ENCODE measurements at places on chromosomes 1 and 21. TPM values are rescaled to one million over a fixed set of nuclear protein-coding genes. Genes with fewer than 3 reads are reported as not detected.

Gene MT1HL1
- not detected for total RNA-seq

Gene S100A1
- not detected for total RNA-seq

Gene ARHGAP29
- not detected for total RNA-seq

Gene ROR1
- total RNA-seq = 2.5 TPM

Gene BRINP2
- not detected for total RNA-seq

Gene FCRL2
- total RNA-seq = 6.6 TPM

Gene FMO2
- not detected for total RNA-seq

Gene ALDH4A1
- 6.2 TPM for total RNA-seq

Gene EGLN1
- total RNA-seq = 36.6 TPM

Gene LCA5L
- 1.8 TPM for total RNA-seq

Gene USP16
- total RNA-seq = 34.2 TPM

Gene CFAP126
- total RNA-seq = not detected

Gene UTS2
- not detected for total RNA-seq

Gene USP24
- 46.3 TPM for total RNA-seq

Gene ACKR1
- not detected for total RNA-seq

Measured in OCI-LY7 (cell line).